Stomach (tissue), 19 donors: ENCODE measurements at places on chromosomes 4 and X.
A peak's percentile ranks its signal among the peaks of the same experiment; 100 is the strongest.

GRCh38 chr4:58275856-58276255 is 1165.7 kb upstream of the IGFBP7 start:
- no peak for DNase-seq

- DNase-seq = no peak
Observed at GRCh38 chrX:23304881-23305280, 29.8 kb upstream of the PTCHD1 start.

GRCh38 chr4:4541040-4541631 is 712 bp downstream of the STX18 start:
- peak; percentile 28 for DNase-seq

DNA sequence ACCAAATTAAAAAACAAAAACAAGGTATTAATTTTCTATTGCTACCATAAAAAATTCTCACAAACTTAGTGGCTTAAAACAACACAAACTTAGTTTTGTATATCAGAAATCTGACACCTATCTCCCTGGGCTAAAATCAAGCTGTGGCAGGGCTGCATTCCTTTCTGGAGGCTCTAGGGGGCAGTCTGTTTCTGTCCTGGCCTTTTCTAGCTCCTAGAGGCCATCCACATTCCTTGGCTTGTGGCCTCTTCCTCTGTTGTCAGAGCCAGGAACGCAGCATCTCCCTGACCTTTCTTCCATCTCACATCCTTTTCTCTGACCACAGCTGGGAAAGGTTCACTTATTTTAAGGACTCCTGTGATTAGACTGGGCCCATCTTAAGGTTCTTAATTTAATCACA is 38.9 kb upstream of the TLR2 start:
- DNase-seq = no peak

DNA sequence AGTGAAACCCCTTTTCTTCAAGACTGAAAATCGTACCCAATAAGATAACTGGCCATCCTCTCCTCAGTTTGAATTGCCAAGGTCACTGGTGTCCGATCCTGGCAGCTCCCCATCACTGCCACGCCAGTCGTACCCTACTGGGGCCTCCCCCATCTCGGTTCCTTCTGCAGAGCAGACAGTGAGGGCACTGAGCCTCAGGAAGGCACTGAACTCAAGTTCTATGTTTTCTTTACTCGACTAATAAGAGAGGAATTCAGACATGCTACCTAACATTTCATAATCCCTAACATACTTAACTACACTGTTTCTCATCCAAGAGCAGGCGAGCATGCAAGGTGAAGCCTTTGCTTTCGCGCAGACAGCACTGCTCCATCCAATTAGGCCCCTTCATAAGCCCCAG is 23.4 kb downstream of the ZFYVE28 start:
- DNase-seq = no peak

DNA sequence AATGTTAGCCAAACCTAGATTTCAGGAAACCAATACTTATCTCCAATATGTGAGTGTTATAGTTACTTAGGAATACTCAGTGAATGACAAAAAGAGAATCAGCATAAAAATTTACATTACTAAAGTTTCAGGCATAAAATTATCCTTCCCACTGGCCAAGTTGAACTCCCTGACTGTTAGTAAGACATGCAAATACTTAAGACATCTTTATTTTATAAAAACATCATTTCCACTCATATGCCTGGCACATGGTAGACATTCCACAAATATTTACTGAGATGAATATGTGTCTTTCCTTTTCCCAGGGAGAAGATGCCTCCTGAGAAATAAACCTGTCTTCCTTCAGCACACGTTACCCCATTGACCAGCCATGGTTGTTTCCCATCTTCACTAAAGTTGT is 7.3 kb downstream of the VEGFD start:
- DNase-seq = no peak

GRCh38 chr4:175405961-175406360 is 406.1 kb downstream of the GPM6A start:
- no peak for DNase-seq

DNA sequence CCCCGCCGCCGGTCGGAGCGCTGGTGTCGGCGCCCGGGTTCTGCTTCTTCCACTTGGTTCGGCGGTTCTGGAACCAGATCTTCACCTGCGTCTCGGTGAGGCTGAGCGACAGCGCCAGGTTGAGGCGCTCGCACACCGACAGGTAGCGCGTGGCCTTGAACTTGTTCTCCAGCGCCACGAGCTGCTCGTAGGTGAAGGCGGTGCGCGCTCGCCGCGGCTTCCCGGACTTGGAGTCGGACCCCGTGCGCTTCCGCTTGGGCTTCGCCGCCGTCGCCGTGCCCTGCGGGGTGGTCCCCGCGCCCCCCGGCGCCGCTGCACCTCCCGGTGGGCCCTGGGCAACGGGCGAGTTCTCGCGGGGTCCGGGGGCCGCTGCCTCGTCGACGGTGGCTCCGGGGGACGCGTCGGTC is 3.1 kb downstream of the NKX1-1 start:
- DNase-seq = peak; percentile 18

DNA sequence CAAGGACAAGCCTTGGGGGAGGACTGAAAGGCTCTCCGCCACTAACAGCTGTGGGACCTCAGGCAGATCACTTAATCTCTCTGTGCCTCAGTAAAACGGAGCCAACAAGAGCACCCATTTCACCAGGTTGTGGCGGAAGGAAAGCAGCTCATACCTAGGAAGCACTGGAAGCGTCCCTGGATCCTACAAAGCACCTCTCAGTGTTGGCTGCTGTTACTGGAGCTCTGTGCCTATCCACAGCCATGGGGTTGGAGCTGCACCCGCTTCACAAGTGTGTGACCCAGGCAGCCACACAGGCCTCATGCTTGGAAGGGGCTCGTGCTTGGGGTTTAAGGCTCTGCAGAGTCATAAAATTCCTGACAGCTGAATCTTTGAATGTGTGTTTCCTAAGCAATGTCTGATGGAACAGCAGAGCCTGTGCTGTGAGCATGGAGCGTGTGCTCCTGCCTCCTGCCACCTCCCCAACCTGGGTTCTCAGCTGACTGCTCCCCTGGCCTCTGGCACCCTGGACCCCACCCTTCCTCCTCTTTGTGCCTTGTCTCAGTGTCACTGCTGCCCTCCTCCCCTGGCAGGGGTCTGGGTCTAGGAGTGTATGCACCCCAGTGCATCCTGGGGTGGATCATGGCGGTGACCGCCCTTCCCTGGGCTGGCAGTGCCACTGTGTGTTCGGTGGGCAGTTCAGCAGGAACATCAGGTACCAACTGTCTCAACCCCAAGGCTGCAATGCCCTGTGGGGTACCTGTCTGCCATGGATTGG is 14.4 kb upstream of the MAN2B2 start:
- no peak for DNase-seq

GRCh38 chr4:41363384-41363981 is 106.8 kb downstream of the UCHL1 start:
- DNase-seq = peak; percentile 36

DNA sequence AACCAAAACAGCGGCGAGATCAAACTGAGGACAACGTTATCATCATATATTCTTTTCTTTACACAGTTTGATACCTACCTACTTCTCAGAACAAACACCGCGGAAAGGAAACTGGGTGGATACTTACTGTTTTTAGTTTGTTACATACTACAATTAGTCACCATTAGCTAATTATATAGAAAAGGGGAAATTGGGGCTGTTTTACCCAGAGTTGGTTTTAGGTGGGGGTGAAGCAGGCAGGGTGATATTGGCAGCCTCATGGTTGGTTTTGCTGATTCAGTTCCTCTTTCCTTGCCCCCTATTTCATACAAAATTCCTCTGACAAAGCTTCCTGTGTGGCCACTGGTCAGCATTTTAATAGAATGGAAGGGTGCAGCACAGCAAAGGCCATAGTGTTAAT is 77.8 kb downstream of the SORBS2 start:
- no peak for DNase-seq

- DNase-seq = no peak
Observed at GRCh38 chrX:69759921-69760625, 144.2 kb downstream of the EDA start.

- DNase-seq = no peak
Observed at GRCh38 chrX:102652031-102652688, 877 bp downstream of the GPRASP1 start.

- DNase-seq = peak; percentile 72
Observed at GRCh38 chrX:40172401-40173142, 74.8 kb upstream of the BCOR start.

DNA sequence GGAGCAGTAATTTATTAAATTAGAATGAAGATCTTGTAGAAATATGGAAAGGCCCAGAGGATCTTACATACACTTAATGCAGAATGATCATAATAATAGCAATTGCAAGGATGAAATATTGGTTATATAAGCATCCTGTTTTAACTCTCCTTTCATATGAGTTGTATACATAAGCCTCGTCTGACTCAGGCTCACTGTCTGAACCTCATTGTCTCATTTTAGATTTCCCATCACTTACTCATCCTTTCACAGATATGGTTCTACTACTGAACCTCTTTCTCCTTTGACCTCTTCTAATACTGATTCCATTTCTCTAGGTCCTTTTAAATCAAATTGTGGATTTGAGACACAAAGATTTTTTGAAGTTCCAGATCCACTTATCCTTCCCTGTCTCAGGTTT is 277.3 kb upstream of the TRPC5 start:
- no peak for DNase-seq

DNA sequence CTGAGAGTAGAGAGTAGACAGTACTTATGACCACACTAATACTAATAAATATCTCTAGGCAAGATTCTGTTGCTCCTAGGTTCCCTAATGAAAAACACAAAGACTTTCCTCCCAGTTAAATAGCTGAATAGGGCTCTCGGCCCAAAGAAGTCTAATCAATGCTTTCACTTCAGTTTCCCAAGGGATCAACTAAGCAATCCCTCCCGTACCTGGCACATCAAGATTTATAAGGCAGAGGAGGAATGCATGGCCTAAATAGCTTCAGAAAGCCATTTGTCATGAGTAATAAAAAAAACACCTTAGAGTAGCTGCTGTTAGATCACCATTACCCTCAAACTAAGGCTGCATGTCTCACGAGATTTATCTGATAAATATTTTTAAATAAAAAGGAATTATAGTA is 56.8 kb upstream of the EXOC1L start:
- DNase-seq = no peak

- DNase-seq = no peak
Observed at GRCh38 chr4:87975466-87975865, at the start of gene SPP1. SPP1 (plus strand) TSS chr4:87975714; CDS start chr4:87976896, 1,182 bp downstream.
